Progenitor cell of endocrine pancreas (in vitro differentiated cells): ENCODE measurements at places on chromosomes 5 and 9.

- DNase-seq: no peak
These were observed 59.3 kb downstream of the ASTN2 start for GRCh38 chr9:117355542-117355941.

DNA sequence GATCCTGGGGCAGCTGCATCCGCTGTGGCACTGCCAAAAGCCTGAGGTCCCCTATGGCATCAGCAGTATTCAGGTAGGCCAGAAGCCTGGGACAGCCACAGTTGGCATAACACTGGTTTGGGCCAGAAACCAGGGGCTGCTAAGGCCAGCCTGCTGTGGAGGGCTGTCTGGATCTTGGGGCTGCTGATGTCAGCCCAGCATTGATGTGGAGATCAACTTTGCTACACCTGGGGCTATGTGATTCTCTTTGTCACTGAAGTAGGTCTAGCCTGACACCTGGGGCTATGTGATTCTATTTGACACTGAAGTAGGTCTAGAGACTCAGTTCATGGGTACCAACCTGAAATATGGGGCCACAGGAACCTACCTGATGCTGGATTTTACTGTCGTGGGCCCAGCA, 411.5 kb downstream of the RASEF start:
- DNase-seq: no peak

DNA sequence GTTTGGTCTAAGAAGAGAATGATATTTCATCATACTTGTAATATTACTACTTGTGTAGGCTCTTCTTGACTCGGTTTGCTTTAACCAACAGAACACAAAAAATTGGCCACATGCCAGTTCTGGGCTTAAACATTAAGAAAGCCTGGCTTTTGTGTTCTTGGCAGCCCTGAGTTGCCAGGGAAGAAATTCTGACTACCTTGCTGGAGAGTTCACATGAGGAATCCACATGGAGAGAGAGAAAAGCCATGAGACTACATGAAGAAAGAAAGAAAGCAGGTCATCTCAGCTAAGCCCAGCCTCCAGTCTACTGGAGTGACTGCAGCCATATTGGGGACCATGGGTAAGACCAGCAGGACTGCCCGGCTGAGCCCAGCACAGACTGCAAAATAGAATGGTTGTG, 524.8 kb downstream of the RAB3C start:
- no peak for DNase-seq

- no peak for DNase-seq
These were observed 4.7 kb downstream of the GADD45G start for GRCh38 chr9:89609426-89610006.

DNA sequence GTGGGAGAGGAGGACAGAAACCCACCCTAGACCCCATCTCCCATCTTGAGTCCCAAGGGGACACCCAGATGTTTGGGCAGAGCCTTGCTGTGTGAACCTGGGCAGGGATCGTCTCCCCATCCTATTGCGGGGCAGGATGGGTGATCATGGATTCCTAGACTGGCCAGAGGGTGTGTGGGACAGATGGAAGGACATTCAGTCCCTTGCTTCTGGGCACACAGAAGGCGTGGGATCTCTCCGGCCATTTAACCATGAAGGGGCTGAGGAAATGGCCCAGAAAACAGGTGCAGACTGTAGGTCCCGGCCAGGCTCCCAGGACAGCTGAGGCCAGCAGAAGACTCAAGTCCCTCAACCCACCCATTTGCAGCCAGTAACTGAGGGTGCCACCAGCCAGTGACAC, 29.9 kb downstream of the PTGES start:
- no peak for DNase-seq

GRCh38 chr9:136513191-136513590, 30.4 kb upstream of the SEC16A start:
- DNase-seq: no peak
